A172 (cell line): ENCODE measurements at places on chromosomes 2 and 18. TPM values are rescaled to one million over a fixed set of nuclear protein-coding genes. Genes with fewer than 3 reads are reported as not detected.
A peak's percentile ranks its signal among the peaks of the same experiment; 100 is the strongest.

DNA sequence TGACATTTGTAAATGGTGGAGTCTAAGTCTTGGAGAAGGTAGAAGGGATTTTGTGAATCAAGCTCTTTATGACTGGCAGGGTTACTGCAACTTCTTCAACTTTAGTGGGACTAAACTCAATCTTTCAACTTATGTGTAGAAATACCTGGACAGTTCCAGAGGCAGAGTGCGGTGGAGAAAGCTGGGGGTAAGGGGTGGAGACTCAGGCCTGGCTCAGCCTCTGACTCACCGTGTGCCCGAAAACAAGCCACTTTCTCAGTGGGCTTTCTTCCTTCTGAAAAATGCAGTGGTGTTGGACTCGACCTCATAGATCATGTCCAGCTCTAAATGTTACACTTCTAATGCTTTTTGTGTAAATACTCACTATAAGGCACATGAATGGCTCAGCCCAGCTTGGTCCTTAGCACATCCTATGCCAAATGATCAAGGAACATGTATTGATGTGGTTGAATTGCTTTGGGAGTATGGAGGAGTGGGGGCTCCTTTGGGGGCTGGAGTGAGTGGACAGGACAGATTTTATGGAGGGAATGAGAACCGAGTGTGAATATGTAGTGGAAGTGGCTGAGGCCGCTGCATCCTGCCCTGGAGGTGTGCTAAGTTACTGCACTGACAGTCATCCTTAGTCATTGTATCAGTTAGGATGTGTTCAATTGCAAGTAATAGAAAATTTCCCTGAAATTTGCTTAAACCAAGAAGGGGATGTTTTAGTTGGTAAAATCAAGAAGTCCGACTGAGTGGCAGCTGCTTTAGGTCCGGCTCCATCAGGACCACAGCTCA, 32.2 kb upstream of the IGFBP5 start:
- no peak for DNase-seq

GRCh38 chr2:96656540-96656939, 14.0 kb downstream of the FER1L5 start:
- no peak for DNase-seq

Gene SLC30A3
- 3.2 and 6.5 TPM in 2 replicates for total RNA-seq

Gene KCNG2
- not detected in 2 replicates for total RNA-seq

DNA sequence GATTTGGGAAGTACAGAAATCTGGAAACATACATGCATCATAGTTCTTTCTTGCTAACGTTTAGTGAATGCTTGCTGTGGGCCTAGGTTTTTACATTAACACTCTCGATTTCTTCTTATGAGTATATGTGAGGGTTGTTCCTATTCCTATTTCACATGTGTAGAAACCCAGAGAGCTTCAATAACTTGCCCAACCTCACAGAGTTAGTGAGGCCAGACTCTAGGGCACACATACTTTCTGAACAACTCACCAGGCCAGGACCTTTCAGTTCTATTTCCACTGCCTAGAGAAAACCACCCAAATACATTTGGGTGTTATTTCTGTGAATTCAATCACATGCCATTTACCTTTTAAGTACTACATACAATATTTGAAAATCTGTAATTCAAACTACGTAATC, 8.2 kb upstream of the KCTD1 start:
- DNase-seq, result no peak

GRCh38 chr2:61535449-61535848, 2.7 kb downstream of the XPO1 start:
- DNase-seq, result no peak

DNA sequence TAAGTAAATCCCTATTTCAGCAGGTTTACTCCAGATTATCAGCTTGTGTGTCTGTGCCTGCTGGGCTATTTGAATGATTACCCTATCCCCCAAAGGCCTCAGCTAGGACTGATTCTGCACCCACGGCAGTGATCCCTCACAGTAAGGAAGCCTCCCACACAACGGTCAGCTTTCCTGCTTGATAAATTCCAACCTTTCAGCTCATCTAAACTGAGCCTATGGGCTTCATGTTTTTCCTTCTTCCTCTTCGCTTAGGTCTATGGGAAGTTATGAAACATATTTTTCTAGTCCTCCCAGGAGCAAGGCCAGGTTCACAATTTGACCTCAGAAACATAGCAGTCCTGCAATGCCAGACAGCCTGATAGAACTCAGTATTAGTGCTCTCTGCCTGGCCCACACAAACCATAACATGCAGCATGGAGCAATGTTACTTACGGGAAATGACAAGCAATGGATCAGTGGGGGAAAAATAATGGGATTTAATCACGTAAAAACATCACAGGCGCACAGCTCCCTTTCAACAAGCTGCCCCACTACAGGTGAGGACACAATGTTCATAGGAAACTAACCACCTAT, 170.9 kb downstream of the ZNF521 start:
- no peak for DNase-seq

GRCh38 chr2:105604938-105605337, 139.8 kb upstream of the NCK2 start:
- DNase-seq, result no peak

GRCh38 chr18:23141104-23141999, 6.1 kb downstream of the CABLES1 start:
- DNase-seq, result peak; percentile 35

DNA sequence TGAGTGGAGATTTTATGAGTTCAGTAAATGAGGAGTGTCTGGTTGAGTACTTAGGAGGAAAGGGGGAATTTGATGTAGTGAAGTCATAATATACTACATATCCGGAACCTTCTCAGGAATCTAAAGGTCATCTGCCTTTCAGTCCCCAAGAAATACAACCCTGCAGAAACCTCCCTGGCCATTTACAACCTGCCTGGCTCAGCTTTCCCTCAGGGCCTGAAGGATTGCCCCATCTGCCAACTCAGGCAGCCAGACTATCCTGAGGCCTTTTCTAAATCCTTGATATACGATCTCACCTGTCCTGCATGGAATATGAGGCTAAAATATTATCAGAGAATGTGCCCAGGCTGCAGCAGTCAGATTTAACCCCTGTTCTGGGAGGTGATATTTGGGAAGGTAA, 165.4 kb upstream of the SPOPL start:
- no peak for DNase-seq

- DNase-seq, result no peak
These were observed 52.4 kb downstream of the STK39 start for GRCh38 chr2:168194784-168195522.

DNA sequence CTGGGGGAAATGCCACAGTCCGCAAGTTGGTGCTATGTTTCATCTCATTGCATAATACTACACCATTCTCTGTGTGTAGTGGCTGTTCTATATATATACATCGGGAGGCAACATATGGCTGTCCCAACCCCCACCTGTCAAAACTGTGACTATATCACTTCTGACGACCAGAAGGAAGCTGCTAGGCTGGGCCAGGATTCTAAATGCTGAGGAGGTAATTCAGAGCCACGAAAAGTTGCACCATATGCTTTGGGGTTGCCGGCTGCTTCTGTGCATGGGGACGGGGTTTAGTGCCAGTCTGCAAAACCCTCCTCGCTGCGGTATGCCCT, 117.3 kb downstream of the MSH2 start:
- no peak for DNase-seq

DNA sequence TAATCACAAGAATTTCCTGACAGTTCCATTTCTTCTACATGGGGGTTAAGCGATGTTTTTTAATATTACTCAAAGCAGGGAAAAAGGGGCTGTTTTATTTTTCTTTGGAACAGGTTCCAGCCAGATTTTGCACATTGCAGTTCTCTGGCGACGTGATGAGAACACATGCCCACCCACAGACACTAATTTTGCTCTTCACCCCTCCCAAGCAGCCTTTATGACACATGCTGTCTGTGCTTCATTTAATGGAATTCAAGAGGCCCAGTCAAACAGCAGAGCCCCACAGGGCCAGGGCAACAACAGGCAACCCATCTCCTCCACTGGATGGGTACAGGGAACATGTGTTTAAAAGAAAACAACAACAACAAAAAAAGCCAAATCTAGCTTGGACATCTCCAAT, 70.8 kb downstream of the SPRED2 start:
- DNase-seq, result no peak

DNA sequence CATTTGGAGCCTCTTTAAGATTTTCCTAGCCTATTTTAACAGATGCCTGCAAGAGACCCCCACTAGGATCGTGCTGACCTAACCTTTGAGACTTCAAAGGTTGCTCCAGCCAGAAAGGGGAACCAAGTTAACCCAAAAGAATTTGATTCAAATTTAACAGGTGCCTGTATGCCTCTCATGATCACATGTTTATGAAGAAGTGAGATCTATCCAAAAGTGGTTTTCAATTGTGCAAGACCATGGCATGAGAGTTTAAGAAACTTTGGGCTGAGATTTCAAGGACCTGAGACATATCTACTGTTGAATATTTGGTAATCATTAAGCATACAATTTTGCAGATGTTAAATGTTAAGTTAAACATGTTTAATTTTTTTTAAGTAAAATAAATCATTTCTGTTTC, 1.3 kb upstream of the RSAD2 start:
- DNase-seq, result no peak

DNA sequence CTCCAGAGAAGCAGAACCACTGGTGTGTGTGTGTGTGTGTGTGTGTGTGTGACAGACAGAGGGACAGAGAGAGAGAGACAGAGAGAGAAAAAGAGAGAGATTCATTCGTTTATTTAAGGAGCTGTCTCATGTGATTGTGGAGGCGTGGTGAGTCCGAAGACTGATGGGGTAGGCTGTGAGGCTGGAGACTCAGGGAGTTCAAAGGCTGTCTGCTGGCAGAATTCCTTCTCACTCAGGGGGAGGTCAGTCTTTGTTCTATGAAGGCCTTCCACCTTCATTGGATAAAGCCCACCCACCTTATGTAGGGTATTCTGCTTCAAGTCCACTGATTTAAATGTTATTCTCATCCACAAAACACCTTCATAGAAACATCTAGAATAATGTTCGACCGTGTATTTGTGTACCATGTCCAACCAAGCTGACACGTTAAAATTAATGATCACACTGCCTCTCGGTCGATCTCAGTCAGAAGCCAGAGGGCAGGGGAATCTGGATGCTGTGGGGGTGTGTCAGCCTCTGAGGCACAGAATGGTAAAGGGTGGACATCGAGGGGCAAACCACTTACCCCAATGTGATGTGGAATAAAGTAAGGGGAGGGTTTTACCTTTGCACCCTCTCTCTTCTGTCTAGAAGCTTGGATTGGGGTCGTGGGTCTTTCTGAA, 275.6 kb downstream of the SLC4A3 start:
- no peak for DNase-seq

- no peak for DNase-seq
These were observed 450.3 kb downstream of the FBXO15 start for GRCh38 chr18:73697353-73697752.

GRCh38 chr2:165877565-165878550, 75.7 kb downstream of the TTC21B start:
- no peak for DNase-seq

DNA sequence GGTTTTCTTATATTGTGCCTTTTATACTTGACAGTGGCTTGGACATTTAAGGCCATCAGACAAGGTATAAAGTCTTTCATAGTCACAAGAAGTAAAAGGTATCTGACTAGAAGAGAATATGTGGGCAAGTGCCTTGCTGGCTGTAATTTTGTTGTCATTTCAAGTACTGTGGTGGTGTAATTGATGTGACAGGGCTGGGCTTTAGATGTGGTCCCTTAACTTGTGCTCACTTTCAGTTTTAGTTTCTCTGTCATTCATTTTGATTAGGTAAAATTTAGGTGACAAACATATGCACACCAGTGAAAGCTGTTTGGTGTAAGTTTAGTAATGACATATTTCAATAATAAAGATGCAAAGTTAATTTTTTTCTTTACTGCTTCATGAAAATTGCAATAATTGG, 31.2 kb upstream of the TBR1 start:
- DNase-seq, result no peak

DNA sequence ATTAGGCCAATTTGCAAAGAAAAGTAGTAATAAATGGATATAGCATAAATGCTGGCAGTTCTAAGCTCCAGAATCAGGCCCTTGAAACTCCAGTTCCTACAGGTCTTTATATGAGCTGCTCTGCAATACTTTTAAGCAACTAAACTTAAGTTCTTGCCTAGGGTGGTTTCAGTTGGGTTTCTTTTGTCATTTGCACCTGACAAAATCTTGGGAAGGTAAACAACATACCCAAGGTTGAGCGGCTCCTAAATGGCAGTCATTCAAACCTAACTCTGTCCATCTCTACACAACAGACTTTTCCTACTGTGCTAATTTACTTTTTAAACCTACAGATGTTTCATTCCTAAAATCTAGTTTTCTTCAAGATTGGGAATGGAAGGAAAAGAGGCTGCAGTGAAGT, 9.3 kb upstream of the KANSL1L start:
- no peak for DNase-seq

Gene CREG2
- 0.62 and 0.69 TPM in 2 replicates for total RNA-seq

DNA sequence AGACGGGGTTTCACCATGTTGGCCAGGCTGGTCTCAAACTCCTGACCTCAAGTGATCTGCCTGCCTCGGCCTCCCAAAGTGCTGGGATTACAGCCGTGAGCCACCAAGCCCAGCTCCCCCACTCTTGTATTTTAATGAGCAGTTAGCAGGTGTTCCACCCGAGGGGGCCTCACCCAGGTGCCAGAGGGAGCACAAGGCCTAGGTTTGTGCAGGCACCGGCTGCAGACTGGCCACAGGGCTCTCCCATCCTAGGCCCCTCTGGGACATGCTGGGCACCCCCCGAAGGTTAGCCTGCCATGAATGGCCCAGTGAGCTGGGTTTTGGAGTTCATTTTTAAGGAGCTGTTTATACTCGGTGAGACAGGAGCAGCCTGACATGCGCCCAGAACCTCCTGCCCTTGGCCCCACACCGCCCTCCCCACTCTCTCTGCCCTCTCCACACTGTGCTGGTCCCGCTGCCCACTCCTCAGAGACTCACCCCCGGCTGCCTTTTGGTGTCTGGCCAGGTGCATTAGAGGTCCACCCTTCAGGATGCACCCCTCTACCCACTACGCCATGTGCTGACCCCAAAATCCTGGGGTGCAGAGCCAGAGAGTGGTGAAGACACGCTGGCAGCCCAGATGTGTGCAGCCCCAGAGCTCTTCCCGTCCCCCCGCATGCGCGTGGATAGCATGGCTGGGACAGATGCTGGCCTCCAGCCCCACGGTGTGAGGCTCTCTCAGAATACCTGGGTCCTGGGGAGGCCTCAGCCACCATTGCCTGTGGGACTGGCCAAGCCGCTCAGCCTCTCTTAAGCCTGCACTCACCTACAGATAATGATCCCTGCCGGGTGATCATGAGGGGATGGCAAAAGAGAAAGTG, 11.2 kb upstream of the KLF11 start:
- no peak for DNase-seq

DNA sequence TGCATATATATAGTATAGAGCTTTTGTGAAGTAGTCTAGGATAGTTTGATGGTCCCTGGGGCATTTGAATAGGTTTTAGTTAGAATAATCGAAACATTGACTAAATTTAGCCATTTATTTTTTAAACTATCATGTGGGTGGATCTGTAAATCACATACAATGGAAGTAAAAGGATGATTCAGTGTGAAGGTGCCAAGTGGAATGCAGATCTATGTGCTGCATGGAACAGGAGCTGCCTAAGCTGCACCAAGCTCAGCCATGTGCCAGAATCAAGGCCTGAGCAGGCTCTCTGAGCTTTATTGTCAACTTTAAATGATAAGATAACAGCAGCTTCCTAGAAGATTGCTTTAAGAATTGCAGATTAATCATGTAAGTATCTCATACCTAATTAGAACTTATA, 1996.2 kb upstream of the PIK3C3 start:
- DNase-seq, result no peak
